GM12878 (cell line): ENCODE measurements at places on chromosomes 6 and 20. TPM values are rescaled to one million over a fixed set of nuclear protein-coding genes. Genes with fewer than 3 reads are reported as not detected.

DNA sequence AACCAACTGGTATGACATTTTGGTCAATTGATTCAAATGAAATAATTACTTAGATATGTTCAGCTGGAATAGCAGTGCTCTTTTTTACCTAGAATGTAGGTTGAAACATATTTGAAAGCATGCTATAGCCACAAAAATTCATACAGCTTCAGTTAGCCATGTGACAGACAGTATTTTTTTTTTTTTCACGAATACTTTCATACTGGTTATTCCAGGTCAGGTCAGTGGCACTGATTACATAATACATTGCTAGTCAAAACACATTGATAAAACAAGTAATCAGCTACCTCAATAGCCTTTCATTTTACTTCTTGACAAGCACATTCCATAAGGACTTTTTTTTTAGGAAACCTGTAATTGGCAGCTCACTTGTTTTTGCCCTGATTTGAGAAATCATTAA is 222.6 kb downstream of the EYA4 start:
- DNase-seq: no peak

Gene HSPA1L
- 1.5 and 1.6 TPM in 2 replicates for total RNA-seq

DNA sequence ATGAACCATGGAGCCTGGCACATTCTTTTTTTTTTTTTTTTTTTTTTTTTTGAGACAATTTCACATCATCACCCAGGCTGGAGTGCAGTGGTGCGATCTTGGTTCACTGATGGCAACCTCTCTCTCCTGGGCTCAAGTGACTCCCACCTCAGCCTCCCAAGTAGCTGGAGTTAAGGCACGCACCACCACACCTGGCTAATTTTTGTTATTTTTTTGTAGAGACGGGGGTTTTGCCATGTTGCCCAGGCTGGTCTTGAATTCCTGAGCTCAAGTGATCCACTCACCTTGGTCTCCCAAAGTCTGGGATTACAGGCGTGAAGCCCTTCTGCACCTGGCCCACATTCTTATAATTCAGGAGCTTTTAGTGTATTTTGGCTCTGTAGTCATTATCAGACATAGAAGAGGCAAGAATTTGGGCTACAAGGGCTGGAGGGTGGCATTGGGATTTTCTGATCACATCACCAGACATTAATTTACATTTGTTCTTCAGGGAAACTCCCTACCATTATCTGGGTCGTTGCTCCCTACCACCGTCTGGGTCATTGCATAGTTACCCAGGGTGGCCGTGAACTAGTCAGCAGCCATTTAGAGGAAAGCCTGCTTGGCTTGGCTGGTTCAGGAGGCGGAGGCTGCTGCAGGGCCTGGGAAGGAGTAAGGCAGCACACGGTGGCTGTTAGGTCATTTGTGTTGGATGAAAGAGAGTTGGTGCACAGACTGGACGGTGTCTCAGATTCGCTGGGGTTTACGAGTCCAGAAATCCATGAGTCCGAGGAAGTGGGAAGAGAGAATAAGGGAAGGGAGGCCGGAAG is 17.6 kb downstream of the ARID1B start:
- DNase-seq: no peak

- no peak for DNase-seq
These were observed 94.4 kb upstream of the PRDM1 start for GRCh38 chr6:105991561-105992314.

Gene C4A
- total RNA-seq: 2.9 and 5.4 TPM in 2 replicates
